SHP77 (cell line): ENCODE measurements at places on chromosomes 16 and 17.

GRCh38 chr16:1532081-1532760, 1.2 kb upstream of the TMEM204 start:
- no peak for DNase-seq

DNA sequence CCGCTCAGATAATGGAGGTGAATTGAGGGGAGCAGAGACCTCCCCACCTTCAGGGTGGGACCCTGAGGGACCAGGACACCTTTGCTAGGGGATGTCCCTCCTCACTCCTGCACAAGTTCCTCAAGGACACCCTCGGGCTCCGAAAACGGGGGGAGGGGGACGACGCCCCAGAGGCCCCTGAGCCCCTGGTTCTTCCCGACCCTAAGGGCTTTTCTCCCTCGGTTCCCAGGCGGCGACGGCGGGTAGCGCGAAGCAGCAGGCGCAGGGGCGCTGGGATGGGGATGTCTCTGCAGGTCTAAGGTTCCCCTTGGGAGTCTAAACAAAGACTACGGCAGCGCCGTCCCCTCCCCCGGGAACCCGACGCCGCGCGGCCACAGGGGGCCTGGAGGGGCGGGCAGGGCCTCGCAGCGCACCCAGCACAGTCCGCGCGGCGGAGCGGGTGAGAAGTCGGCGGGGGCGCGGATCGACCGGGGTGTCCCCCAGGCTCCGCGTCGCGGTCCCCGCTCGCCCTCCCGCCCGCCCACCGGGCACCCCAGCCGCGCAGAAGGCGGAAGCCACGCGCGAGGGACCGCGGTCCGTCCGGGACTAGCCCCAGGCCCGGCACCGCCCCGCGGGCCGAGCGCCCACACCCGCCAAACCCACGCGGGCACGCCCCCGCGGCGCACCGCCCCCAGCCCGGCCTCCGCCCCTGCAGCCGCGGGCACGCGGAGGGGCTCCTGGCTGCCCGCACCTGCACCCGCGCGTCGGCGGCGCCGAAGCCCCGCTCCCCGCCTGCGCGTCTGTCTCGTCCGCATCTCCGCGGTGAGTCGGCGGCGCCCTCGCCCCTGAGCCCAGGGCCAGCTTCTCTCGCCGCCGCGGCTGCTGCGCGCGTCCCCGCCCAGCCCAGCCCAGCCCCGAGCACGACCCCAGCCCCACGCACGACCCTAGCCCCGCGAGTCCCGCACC, 36.7 kb upstream of the NDRG4 start:
- DNase-seq: no peak

GRCh38 chr17:76879691-76880090, 11.5 kb downstream of the MGAT5B start:
- DNase-seq: no peak

- no peak for DNase-seq
These were observed 126.6 kb downstream of the C16orf95 start for GRCh38 chr16:87190288-87191230.

DNA sequence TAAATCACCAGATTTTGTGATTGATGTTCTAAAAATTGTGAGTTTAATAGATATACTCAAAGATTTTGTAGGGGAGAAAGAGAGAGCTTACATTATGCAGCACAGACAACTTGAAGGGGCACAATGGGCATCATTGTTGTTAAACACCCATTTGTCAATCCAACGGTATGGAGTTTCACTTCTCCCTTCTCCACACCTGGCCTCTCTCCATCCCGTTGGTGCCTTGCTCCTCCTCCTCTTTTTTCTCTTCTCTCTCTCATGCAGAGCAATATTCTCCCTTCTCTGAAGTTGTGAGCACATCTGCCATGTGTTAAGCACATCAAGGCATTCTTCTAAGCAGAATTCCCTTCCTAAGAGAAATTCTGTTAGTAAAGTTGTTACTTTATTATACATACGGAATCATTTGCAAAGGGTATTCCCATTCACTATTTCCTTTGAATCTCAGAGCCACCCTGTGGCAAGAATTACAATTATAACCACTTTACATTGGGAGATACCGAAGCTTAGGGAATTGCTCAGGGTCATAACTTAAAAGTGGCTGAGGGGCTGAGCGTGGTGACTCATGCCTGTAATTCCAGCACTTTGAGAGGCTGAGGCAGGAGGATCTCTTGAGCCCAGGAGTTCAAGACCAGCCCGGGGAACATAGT, 40.5 kb upstream of the SKAP1 start:
- DNase-seq: no peak

DNA sequence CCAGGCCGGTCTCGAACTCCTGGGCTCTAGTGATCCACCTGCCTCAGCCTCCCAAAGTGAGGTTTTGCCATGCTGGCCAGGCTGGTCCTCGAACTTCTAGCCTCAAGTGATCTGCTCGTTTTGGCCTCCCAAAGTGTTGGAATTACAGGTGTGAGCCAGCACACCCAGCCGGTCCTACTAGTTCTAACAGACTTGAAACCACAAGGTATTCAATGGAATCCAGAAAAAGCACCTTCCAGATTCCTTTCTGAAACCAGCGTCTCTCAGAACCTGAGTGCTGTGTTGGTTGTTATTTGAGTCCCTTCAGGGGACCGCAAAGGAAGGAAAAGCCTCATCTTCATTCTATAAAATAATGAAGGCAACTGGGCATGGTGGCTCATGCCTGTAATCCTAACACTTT, 4.1 kb downstream of the KRABD2 start:
- no peak for DNase-seq

DNA sequence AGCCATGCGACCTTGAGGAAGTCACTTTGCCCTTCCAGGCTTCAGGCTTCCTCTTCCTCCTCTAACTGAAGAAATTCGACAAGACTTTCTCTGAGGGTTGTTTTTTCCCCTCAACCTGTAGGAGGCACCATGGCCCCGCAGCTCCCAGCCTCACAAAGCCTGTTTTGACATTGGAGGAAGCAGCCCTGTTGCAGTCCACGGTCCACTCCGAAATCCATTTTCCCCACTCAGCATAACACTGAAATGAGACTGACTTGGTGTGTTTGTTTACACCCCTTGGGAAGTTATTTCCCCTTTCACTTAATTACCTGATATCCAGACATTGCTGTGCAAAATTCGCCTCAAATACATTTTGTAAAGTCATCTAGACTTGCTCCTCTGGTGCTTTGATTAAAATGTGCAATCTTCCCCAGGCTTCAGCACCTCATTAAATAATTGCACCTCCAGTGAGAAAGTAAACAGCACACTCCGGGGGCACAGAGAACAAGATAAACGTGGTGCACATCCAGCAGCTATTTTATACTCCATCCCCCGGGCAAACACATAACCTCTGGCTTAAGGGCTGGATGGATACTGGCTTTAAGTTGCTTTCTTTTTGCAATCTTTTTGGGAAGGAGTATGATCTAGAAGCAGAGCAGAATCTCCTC, 41.4 kb upstream of the PIRT start:
- DNase-seq: no peak

DNA sequence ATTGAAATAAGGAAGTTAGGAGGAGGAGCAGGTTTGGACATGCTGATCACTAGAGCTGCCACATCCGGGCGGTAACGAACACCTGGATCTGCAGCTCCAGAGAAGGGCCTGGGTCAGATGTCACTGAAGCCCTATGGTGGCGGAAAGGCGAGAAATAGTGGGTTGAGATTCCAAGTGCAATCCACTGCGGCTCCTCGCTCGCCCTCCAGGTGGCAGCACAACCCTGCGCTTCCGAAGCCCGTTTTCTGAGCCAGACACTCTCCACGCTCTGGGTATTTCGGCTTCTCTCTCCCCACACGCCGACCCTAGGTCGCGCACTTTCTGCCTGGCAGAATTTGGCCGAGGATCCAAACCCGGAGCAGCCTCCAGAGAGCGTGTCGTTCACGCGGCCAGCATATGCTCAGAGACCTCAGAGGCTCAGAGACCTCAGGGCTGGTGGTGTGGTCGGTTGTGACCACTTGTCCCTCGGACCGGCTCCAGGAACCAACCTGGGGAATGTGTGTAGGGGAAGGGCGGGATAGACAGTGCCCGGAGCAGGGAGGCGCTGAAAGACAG, 922 bp upstream of the SLC2A4 start:
- peak; percentile 86 for DNase-seq

DNA sequence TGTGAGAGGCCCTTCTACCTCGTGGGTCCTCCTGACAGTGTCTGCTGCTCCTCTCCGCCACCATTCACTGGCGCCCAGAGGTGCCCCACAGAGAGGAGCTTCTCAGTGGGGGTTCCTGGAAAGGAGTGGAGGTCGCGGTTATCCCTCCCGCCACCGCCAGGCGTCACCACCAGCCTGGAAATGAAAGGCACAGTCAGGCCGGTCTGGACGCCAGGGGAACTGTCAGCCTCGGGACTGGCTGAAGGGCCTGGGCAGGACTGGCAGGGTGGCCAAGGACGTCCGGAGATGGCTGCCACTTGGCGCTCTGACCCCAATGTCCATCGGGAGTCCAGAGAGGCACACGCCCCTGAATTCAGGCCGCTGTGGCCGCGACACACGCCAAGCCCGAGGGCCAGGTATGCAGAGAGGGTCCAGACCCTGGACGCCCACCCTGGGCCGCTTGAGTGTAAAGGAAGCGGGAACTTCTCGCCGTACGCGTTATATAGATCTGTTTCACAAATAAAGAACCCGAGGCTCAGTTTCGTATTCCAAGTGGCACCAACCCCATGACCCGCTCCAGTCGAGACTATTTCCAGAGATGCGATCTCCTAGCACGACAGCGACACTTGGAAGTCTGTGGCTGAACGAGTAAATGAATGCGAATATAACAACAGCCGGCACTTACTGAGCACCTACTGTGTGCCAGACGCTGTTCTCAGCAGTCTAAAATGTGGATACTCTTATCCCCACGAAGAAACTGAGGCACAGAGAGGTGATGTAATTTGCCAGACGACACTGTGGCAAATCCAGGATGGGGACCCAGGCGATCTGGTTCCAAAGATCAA, 7.6 kb upstream of the NXPH3 start:
- peak; percentile 76 for DNase-seq

DNA sequence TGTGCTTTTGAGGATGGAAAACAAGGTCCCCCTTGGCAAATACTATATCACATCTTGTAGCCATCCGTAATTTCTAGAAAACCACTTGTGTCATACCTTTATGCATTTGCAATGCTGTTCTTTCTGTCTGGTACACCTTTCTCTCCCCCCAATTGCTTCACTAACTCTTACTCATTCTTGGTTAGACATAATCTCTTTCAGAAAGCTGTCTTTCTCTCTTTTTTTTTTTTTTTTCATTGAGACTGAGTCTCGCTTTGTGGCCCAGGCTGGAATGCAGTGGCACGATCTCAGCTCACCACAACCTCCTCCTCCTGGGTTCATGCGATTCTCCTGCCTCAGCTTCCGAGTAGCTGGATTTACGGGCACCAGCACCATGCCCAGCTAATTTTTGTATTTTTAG, 94.9 kb upstream of the C17orf78 start:
- no peak for DNase-seq

GRCh38 chr17:64002658-64003525, 4.7 kb downstream of the PRR29 start:
- no peak for DNase-seq

DNA sequence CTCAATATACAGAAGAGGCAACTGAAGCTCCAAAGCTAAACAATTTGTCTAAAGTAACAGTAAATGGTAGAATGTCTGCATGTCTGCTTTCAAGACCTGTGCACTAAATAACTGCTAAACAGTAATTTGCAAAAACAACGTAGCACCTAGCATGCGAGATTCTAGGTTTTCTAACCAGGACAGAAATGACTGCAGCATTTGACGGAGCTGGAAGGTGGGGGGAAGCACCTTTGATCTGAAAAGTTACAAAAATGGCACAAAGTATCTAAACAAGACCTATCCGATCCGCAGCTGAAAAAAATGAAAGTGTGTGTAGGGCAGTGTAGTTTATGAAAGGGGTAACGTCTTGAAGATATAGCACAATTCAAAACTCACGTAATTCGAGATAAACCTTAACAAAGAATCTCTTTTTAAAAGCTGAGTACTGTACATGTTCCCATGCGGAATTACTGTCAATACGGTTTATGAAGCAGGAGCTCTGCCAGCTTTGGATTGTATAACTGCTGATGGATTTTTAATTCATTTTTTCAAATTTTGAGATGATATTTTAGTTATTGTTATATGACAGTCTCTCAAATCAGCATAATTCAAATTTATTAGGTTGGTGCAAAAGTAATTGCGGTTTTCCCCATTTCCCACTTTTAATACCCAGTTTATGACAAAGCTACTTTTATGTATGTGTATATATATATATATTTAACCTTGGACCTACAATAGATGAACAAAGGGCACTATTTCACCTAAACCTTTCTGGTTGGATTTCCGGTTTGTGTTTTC, 1.2 kb upstream of the WIPI1 start:
- no peak for DNase-seq

DNA sequence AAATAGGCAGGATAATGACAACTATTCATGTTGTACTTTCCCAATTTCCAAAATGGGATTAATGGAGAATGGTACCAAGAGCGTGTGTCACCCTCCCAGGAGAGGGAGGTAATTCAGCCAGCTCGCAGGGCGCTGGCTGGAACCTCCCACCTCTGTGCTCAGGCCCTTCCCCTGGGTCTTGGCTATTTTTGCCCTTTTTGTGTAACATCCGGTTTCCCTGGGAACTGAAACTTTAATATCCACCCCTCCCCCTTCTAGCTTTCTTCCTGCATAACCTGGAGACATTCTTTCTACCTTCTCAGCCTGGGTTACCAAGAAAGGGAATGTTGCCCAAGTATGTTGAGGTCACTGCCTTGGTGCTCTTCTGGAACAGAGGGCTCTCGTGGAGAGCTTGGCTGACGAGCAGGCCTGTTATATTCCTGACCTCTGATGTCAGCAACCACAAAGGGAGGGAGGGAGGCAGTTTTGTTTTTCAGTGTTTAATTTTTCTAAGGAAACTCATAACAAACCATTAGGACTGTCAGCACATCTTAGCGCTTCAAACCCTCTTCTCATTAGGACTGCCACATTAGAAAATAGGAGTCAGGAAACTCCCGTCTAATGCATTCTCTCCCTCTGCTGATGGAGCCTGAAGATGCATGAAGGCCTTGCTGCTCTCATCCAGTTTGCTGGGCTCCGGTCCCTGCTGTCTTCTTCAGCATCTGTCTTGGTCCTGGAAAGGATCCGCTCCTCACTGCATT, 25.6 kb downstream of the ITGB3 start:
- no peak for DNase-seq

- no peak for DNase-seq
These were observed 661.2 kb downstream of the WWOX start for GRCh38 chr16:78760611-78761010.

DNA sequence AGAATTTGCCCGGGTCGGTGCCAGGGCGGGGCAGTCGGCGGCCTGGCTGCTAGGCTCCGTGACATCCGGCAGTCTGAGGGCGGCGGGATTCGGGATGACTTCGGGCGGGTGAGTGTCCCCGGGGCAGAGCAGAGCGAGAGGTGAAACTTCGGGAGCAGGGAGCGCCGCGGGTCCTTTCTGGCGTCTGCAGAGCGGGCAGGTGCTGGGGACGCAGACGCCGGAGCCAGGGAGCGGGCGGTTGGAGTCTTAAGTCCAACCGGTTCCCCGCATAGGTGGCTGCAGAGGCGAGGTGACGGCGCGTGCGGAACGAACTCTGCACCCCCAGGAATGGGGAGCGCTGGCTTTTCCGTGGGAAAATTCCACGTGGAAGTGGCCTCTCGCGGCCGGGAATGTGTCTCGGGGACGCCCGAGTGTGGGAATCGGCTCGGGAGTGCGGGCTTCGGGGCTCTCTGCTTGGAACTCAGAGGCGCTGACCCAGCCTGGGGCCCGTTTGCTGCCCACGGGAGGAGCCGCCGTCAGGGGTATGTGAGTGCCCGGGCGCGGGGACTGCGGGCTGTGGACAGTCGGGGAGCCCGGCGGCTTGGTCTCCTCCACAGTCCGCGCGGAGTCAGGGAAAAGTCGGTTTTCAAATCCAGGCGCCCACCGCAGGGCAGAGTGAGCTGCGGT, at the start of gene B4GALNT2:
TSS of gene B4GALNT2 (plus strand) at position 71 of the 666 bp plus-strand sequence. CDS start at position 95, 24 bp downstream.
- DNase-seq: no peak
